H7 (cell line): ENCODE measurements at places on chromosomes 7 and 10. TPM values are rescaled to one million over a fixed set of nuclear protein-coding genes. Genes with fewer than 3 reads are reported as not detected.

DNA sequence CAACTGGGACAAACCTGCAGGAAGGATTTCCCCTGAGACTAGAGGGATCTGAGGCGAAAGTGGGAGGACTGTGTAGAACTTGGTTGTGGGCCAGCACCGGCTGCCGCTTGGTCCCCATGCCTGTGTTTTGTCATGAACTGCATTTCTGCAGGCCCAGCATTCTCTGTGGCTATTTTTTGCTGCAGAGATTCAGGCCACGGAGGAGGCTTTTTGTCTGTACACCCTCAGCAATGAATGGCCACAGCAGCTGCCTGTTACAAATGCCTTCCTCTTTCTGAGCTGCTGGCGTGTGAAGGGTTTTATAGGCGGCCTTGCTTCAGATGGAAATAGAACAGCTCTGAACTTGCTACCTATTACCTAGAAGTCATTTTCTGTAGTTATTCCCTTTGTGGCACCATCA, 164.4 kb downstream of the SH2D4B start:
- DNase-seq, result no peak

DNA sequence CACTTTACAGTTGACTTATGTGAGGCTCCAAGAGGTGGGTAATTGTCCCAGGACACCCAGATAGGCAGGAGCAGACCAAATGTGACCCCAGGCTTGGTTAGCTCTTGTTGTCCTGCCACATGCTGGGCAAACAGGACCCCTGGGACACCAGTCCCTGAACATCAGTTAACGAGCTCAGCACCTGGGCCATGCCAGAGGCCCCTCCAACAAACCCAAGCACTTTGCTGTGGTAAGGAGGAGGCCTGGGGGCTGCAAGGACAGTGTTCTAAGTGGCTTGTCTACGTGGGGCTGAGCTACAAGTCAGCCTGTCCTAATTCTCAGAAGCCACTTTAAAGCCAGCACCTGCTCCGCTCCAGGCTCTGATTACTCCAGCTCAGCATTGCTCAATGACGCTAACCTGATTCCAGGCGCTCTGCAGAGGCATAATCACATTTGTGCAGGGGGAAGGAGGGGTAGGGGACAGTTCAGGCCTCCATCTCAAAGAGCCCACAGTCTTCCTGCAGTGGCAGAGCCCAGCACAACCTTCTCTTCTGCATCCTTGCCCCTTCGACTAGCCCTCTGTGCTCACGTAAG, 57.2 kb downstream of the DDC start:
- no peak for DNase-seq

- no peak for DNase-seq
Measured at GRCh38 chr7:67659091-67659490, 662.5 kb downstream of the TYW1 start.

- no peak for DNase-seq
Measured at GRCh38 chr7:116929021-116929420, 24.3 kb upstream of the ST7 start.

DNA sequence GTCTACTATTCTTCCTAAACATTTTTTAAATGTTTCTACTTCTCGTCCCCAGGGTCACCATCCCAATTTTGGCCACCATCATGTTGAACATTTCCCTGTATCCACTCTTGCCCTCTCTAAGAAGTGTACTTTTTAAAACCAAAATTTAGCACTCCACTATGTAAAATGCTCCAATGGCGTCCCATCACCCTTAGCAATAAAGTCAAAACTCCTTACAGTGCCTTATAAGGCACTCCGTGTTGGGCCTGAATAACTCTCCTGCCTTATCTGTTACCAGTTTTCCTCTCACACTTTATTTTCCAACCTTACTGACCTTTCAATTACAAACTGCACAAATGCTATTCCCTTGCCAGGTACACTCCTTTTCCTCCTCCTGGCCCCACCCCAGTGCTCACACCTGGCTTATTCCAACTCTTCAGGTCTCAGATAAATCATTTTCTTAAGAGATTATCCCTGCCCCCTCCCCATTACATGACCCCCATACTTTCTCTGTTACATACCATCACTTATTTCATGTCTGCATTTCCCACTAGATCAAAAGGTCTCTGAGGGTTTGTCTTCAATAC, 1.3 kb downstream of the TMEM168 start:
- DNase-seq, result no peak

Gene TMEM106B
- 26.6 and 37.5 TPM in 2 replicates for total RNA-seq

Gene GPR26
- total RNA-seq, result 0.03 and 0.07 TPM in 2 replicates
